Right atrium auricular region (tissue), 2 donors: ENCODE measurements at places on chromosomes 1 and 21. TPM values are rescaled to one million over a fixed set of nuclear protein-coding genes. Genes with fewer than 3 reads are reported as not detected.

Gene GUCA2A
- total RNA-seq = not detected

Gene HIVEP3
- total RNA-seq = 5.8 TPM

Gene KRTAP20-3
- not detected for total RNA-seq

Gene CD1C
- 0.31 TPM for total RNA-seq

Gene OR2G6
- not detected for total RNA-seq

Gene NBPF10
- 0.67 TPM for total RNA-seq

Gene FCRL5
- 0.16 TPM for total RNA-seq

Gene OR2T11
- not detected for total RNA-seq

Gene FMO3
- 2.4 TPM for total RNA-seq

Gene WNT3A
- total RNA-seq = not detected

Gene C1orf198
- total RNA-seq = 115 TPM

Gene GBP4
- 6.2 TPM for total RNA-seq

Gene ZNF695
- not detected for total RNA-seq

Gene RGS16
- 2.2 TPM for total RNA-seq

Gene LIX1L
- 36.6 TPM for total RNA-seq

Gene SLC45A1
- total RNA-seq = 3.0 TPM

Gene KCNQ4
- total RNA-seq = 1.0 TPM

Gene GJA4
- 31.6 TPM for total RNA-seq

Gene SSR2
- 87.6 TPM for total RNA-seq

Gene DIO1
- not detected for total RNA-seq

Gene FLG
- total RNA-seq = not detected

Gene SMYD2
- total RNA-seq = 6.2 TPM

Gene LEFTY1
- not detected for total RNA-seq

Gene SLAMF9
- total RNA-seq = not detected

Gene A3GALT2
- total RNA-seq = not detected

Gene HAO2
- total RNA-seq = not detected

Gene SLC1A7
- total RNA-seq = 0.71 TPM

Gene CFAP107
- not detected for total RNA-seq

Gene PRDM2
- total RNA-seq = 22.8 TPM

Gene TMEM82
- total RNA-seq = not detected

Gene SLC26A9
- total RNA-seq = 35.4 TPM

Gene SPTA1
- 0.16 TPM for total RNA-seq

Gene SCCPDH
- total RNA-seq = 23.1 TPM

Gene NBL1
- total RNA-seq = 57.2 TPM

Gene FAM72B
- not detected for total RNA-seq

Gene CTXND2
- 0.28 TPM for total RNA-seq

Gene STYXL2
- total RNA-seq = 148 TPM

Gene CAPN2
- 72.3 TPM for total RNA-seq

Gene OPRD1
- total RNA-seq = not detected

Gene C1orf185
- total RNA-seq = not detected

Gene CCDC190
- total RNA-seq = 0.28 TPM

Gene IPO13
- total RNA-seq = 28.1 TPM

Gene SYTL1
- total RNA-seq = 1.8 TPM
